ENCODE measurements at places on chromosomes 2 and 18.

- DNase-seq = no peak
Observed at GRCh38 chr18:46772357-46772756, 15.5 kb upstream of the ST8SIA5 start.

GRCh38 chr2:118658596-118659198 lies 188.8 kb downstream of the EN1 start:
- no peak for DNase-seq

DNA sequence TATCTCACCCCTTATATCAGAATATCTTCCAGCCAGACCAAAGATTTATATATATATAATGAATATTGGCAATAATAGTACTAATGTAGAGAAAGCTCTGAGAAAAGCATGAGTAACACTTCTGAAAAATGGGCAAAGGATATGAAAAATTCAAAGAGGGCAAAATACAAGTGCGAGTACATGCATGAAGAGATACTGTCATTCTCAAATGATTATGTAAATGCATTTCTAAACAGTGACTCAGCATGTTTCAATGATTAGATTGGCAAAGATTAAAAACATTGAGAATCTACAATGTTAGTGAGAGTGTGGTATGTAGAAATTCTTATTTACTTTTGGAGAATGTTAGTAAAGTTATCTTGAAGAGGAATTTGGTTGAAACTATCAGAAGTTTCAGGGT lies 118.3 kb upstream of the NEDD4L start:
- no peak for DNase-seq

GRCh38 chr18:26649193-26649543 lies 100.8 kb upstream of the KCTD1 start:
- no peak for DNase-seq

DNA sequence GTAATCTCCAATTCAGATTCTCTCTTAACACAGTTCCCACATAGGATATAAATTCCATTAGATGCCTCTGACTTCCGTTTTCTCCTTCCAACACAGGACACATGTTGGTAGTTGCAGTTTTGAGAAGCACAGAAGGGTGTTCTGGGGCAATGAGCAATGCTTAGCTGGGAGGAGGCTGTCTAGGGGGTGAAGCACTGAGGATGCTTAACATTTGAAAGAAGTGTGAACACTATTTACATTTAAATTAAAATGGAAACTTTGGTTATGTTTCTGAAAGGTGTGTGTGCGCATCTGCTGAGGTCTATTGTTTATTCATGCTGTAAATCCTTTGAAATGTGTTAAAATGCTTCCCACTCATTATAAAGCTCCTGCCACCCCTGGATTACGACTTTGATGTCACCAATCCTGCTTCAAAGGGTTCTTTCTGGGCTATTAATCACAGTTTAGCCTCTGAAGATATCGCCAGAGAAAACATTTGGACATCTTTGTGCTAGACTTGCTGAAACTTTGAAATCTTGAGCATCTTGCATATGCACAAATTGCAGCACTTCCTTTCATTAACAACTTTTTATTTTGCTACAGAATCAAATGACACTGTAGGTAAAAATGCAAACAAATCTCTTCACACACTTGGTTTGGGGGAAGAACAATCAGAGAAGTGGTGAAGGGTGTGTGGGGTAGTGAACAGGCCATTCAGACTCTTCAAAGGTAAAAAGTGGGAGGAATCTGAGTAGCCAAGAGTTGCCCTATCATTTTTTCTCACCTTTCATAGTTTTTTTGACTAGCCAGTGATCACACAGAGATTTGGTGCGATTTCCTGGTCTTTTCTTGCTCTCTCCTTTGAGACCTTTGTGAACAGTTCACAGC lies 258.4 kb downstream of the MYO3B start:
- no peak for DNase-seq

DNA sequence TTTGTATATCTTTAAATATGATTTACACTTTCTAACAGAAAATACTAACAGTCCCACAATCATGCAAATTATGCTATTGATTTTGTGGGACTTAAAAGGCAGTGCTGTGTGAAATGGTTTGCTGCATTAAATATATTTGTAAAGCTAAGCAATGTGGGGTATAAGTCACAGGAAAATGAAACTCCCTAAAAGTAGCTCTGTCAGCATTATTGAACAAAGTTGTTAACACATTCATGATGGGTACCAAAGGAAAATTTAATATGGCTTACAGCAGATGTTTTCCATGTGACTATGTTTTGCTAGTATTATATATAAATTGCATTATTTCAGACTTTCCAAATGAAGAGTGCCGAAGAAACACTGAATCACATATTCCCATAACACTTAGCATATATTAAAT lies 1450.0 kb downstream of the LRP1B start:
- no peak for DNase-seq

DNA sequence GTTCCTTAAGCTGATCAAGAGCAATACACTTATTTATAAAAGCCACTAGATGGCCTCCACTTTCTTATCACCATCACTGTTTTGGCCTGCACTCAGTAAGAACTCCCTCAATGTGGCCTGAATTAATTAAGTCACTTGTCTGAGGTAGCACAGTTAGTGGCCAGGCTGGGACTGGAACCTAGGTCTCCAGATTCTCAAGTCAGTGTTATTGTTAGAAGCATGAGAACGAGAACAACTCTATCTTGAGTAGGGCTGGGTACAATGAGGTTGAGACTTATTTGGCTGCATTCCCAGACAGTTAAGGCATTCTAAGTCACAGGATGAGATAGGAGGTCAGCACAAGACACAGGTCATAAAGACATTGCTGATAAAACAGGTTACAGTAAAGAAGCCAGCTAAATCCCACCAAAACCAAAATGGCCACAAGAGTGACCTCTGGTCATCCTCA lies 115.8 kb downstream of the SS18 start:
- DNase-seq = no peak

DNA sequence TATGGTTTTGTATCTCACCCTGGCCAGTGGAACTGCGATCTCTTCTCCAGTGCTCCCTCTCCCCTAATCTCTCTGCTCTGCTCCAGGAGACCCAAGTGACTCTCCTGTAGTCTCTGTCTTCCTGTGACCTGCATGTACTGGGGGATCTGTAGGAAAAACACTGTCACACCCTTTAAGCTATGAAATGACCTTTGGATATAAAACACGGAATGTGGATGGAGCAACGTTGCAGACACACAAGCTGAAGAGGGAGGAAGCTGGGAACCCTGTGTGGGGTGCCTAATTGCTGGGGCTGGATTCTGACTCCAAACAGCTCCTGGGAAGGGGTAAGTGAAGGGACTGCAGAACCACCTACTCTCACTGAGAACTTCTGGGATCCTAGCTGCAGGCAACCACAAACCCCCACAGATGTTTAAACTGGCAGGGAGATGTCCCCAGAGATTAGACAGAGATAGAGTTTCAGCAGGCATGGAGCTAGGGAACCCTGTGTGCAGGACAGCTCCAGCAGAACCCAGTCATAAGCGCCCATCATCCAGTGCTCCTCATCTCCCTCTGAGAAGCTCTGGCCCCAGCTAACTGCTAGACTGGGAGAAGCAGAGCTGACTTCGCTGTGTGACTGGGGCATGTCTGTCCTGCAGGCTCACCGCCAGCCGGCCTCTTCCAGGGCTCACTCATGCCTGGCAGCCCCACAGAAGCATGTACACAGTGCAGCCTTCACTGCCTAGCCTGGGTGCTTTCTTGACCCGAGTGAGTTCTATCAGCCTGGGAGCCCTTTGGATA lies 482.7 kb upstream of the SETBP1 start:
- DNase-seq = no peak

- no peak for DNase-seq
Observed at GRCh38 chr18:48975120-48975816, 24.5 kb upstream of the SMAD7 start.

GRCh38 chr2:219598308-219599078 lies 836 bp downstream of the STK11IP start:
- no peak for DNase-seq

DNA sequence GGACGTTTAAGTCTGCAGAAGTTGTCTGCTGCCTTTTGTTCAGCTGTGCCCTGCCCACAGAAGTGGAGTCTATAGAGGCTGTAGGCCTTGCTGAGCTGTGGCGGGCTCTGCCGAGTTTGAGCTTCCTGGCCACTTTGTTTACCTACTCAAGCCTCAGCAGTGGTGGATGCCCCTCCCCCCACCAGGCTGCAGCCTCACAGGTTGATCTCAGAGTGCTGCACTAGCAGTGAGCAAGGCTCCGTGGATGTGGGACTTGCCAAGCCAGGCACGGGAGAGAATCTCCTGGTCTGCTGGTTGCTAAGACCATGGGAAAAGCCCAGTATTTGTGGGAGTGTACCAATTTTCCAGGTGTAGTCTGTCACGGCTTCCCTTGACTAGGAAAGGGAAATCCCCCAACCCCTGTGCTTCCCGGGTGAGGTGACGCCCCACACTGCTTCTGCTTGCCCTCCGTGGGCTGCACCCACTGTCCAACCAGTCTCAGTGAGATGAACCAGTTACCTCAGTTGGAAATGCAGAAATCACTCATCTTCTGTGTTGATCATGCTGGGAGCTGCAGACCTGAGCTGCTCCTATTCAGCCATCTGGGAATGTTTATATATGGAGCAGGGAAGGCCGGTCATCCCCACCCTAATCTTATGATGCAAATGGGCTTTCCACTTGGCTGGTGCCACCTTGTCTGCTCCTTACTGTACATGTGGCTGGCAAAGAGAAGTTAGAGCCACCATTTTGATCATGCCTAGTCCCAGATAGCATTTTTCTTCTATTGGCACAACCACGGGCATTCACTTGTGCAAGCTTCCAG lies 156.9 kb upstream of the ITGA6 start:
- DNase-seq = no peak

DNA sequence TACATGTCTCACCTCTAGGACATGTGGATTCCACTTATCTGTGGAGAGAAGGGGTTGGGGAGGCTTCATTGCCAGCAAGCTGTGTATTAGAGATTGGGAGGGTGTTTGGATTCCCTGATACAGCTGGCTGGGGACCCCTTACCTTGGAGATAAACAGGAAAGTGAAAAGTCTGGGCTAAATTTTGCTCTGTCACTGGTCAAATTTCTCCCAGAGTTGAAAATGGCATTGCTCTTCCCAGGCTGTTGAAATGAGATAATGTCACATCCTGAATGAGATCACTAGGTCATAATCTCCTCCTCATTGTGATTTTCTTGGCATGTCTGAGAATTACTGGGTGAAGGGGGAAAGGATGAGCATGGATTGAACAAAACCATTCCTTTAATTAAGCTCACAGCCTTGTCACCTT lies 265.0 kb upstream of the PARD3B start:
- DNase-seq = no peak

- no peak for DNase-seq
Observed at GRCh38 chr2:188964976-188965546, 9.1 kb upstream of the COL3A1 start.

DNA sequence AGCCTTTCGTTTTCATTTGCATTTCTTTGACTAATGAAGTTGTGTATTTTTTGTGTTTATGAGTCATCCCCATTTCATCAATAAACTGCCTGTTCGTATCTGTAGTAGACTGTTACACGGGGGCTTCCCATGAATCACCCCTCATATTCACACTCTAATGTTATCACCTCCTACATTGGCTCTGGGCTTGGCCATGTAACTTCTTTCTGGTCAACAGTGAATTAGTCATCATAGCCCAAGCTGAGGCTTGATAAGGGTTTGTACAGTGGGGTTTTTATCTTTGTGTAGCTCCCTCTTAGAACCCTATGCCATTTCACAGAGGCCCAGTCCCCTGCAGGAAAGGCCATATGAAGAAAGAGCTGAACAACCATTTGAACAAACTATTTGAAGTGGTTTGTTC lies 151.0 kb downstream of the CCBE1 start:
- DNase-seq = no peak

GRCh38 chr2:80328159-80328571 lies 23.6 kb upstream of the LRRTM1 start:
- no peak for DNase-seq

DNA sequence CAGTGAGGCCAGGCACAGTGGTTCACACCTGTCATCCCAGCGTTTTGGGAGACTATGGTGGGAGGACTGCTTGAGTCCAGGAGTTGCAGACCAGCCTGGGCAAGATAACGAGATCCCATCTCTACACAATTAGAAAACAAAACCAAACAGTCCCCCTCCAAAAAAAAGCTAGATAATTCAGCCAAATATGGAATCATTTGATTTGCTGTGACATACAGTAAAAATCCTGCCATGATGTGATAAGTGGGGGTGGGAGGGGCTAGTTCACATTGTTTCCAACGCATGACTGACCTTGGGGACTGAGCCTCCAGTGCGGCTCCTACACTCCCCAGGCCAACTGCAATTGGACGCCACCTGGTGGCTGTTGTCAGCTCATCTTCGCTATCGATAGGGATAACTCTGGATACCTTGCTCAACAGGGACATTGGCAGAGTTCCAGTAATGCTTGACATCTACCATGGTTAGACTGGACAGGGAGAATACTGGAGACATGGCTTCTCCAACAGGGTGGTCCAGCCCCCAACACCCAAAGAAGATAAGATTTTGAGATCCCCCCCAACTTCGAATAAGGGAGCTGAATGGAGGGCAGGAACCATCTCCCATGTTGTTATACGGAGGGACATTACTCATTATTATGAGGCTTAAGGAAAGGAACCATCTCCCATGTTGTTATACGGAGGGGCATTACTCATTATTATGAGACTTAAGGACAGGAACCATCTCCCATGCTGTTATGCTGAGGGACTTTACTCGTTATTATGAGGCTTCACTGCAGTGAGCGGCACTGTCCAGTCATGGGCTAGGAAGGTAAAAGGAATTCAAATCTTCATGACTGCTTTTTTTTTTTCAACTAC lies 135.9 kb downstream of the TGIF1 start:
- peak; percentile 91 for DNase-seq

All from HCT116 (cell line).